NCI-H1436 (cell line): ENCODE measurements at places on chromosomes 2 and 18.

DNA sequence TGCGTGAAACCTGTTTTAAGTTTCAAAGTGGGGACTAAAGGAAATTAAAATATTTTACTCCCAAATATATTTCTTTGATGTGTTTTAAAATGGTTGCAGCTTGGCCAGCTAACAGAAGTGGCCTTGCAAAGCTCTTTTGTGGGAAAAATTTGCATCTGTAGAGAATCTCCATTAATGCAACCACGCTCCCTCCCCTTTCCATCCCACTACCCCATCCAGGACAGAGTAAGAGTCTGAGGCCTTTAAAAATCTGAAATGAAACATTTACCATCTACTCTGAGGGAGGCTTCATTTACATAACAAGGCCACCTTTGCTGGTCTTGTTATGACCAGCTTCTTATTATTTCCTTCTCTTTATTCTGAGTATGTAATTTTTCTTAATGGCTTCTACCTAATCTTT, 63.5 kb downstream of the STAT4 start:
- no peak for DNase-seq

DNA sequence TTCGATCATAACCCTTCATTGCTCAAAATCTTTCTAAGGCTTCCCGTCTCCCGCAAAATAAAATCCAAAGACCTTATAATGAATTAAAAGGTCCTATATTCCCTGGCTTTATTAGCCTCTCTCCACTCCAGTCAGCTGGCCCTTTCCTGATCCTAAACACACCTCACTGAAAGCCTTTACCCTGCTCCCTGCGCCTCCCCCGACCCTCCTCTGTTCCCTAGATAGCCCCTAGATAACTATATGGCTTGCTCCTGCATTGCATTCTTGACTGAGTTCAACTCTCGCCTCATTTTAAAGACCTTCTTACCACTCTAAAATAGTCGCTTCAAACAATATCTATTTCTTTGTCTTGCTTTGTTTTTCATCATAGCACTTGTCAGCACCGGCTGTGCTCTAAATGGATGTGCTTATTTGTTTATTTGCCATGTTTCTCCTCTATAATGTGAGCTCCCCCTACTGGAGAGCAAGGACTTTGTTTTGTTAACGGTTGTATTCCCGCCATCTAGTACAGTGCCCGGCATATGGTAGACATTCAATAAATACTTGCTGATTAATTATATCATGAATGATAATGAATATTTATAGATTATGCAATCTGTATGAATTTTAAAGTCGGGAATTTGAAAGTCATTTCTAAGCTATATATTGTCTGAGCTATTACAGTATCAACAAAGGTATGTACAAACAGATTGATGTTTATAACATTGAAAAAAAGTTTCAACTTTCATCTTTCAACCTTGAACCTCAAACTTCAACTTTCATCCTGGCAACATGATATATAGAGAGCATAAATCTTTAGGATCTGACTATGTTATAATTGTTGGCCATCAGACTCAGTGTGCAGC, 32.4 kb upstream of the VIT start:
- DNase-seq = peak; percentile 48

- no peak for DNase-seq
Observed at GRCh38 chr2:26769089-26769761, 5.1 kb downstream of the SLC35F6 start.

DNA sequence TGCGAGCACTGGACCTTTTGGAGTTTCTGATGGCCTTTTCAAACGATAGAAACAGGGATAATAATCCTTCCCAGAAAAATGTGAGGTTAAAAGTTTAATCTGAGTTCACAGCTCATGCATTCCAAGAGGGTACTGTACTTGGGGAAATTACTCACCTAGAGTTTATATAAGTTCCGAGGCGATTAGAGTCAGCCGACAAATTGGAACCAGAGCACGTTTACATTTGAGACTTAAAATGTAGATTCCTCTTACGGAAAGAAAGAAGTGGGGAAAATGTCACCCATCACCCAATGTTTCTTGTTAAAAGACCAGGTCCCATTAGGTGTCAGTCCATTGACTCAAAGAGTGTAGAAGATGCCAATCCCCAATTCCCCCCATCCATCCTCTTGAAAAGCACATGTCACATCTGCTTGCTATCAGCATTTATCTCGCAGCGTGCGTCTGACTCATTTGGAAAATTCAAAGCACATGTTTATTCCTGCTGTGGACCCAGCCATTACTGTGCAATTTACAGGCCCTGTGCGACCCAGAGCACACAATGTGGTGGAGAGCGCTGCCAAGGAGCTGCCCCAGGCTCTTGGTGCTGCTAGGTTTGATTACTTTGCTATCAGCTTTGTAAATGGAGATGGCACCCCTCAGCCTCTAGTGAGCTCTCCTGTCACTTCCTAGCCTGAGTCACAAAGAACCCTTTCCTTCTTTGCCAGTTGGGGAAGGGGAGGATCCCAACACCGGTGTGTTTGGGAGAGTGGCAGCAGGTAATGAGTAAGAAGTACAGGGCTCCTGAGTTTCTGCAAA, 104.8 kb downstream of the COLEC12 start:
- no peak for DNase-seq

DNA sequence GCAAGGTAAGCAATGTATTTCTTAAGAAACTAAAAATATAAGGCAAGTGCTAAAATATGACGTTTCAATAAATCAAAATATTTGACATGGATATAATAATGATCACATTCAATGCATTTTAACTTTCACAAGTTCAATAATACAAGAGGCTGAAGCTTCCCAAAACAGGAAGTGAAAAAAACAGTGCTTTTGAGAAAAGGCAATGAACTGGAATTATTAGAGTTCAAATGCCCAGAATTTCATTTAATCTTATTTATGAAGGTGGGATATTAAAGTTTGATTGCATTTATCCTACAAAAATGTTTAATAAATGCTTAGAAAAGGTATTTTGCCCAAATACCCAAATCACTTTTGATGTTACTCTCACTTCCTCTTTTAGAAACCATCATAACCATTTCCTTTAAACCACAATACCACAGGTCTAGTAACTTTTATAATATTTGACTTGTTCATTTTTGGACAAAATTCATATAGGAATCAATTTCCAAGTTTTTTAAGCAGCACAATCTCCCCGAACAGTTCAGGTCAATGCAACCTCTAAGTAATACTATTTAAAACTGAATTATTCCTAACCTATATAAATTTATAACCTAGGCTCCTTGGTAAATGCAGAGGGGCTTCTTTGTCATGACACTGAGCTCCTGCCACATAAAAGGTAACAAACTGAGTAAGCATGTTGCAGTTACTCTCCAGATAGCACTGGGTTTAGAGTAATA, 2.1 kb downstream of the NCKAP1 start:
- no peak for DNase-seq

- no peak for DNase-seq
Observed at GRCh38 chr2:60033325-60033724, 520.1 kb downstream of the BCL11A start.

DNA sequence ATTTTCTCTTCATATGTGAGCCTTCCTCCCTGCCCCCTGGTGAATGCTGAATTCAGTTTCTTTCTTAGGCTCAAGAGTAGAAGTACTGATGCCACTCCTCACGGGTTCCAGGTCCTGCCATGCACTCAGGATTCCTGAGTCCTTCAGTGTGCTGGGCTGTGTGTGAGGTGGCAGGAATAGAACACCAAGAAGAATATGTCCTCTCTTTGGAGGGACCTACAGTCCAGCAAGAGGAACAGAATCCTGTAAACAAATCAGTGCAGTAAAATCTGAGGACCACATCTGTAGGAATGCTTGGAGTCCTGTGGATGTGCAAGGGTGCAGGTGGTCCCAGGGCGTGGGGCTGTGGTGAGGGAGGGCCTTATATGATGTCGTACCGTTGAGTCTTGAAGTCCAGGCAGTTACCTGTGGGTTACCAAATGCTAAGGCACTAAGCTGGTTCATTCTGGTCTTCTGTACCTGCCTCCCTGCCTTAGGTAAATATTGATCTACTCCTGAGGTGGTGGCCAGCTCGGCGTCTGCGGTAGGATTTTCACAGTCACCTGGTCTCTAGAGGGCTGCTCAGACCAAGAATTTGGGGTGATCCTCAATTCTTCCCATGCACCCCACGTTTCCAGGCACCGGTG, 5.5 kb downstream of the ASAP2 start:
- DNase-seq = no peak

- DNase-seq = no peak
Observed at GRCh38 chr18:9730786-9731185, 22.7 kb downstream of the RAB31 start.

DNA sequence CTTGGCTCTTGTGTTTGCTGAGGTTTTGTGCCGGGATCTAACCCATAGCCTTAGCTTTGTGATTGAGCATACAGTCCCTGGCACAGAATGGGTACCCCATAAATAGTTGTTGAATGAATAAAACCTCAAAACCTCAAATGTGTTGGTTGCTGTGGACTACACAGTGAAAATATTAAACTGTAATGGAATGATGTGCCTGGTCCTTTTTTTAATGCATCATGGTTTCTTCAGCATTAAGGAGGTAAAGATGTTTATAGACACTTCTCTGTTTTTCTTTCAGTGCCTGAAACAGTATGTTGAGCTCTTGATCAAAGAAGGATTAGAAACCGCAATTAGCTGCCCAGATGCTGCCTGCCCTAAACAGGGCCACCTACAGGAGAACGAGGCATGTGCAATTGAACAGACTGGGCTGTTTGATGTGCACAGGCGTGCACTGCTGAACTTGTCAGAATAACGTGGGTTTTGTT, 97.0 kb downstream of the RNF144A start:
- no peak for DNase-seq

DNA sequence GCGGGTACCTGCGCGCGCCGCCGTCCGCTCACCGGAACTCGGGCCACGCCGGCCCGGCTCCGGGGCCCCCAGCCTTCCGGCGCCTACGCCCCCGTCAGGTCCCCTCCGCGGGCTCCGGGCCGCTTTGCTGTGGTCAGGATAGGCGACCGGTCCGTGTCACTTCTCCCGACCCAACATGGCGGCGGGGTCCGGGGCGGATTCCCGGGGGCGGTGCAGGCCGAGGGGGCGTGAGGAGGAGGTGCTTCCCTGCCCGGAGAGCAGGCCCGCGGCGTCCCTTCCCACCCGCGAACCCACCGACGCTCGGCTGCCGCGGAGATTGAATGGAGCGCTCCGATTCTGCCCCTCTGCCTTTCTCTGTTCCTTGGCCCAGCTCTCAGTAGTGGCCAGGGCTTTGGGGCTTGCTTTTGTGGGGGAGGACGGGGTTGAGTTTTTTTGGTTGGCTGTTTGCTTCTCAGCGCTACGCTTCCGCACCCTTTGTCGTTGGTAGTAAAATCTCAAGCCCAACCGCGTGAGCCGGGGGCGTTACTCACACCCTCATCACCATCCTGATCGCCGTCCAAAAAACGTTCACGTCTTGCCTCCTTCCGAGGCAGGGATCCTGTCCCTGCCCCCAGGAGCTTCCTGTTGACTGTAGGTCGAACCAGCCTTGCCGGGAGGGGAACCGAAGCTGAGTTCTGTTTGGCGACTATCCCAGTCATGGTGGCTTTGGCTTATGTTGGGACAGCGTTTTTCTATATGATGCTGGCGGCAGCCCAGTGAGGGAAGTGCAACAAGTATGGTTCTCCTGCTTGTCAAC, 532 bp upstream of the YES1 start:
- DNase-seq = peak; percentile 66

GRCh38 chr18:62370366-62370765, 45.3 kb downstream of the TNFRSF11A start:
- no peak for DNase-seq

- no peak for DNase-seq
Observed at GRCh38 chr2:226002438-226002837, 602.9 kb downstream of the NYAP2 start.

- no peak for DNase-seq
Observed at GRCh38 chr2:226131299-226131784, 668.3 kb downstream of the IRS1 start.

GRCh38 chr2:75788902-75789301, 78.2 kb upstream of the GCFC2 start:
- DNase-seq = no peak

DNA sequence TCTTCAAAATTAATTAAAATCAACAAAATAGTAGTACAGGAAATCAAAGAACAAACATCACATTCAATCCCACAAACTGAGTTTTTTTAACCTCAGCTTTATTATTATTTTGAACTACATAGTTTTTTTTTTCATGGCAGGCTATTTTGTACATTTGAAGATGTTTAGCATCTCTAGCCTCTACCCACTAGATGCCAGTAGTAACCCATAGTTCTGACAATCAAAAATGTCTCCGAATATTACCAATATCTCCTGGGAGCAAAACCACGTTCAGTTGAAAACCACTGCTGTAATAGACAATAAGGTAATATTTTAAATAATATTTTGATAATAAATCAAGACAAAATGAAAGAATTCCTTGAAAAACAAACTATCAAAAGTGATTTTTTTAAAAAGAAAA, 702.6 kb upstream of the LRRTM1 start:
- no peak for DNase-seq

GRCh38 chr18:4068552-4069158, 386.5 kb downstream of the DLGAP1 start:
- DNase-seq = no peak

DNA sequence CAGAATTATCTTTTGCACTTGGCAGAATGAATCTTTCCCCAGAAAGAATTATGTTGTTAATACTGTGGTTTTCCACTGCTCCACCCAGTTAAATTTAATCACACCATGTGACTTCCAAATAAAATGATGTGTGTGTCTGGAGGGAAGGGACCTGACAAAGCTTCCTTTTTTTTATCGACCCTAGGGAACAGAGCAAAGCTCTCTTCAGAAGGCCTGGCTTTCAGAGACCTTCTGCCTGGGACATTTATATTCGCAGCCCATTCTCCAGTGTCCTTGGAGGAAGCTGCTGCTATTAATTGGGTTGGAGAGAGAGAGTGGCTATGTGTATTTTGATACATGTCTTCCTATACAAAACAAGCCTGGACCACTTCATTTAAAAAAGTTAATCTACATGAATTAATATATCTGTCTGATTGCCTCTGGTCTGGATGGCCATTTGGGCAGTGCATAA, 233.7 kb downstream of the PRKCE start:
- DNase-seq = no peak

DNA sequence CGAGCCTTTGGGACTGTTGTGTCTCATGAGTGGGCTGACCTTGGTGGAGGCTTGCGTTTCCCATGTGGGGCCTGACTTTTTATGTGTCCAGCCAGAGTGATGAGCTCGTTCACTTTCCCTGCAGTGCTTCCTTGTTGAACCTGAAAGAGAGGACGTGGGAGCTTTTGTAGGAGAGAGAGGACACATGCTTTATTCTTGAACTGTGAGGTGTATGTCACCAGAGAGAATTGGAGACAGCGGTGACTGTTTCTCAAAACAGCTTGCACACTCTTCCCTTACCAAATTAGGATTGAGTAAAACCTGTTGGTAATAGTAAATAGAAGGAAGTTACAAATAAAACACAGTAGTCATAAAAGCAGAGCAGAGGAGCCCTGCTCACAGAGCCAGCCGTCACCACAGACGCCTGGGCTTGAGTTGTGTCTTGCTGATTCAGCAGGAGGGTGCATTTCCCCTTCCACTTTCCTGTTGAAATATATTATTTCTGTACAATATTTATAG, 60.7 kb downstream of the INPP4A start:
- DNase-seq = no peak
